Fibroblast of skin of abdomen (primary cell): ENCODE measurements at places on chromosomes 6 and 20.

DNA sequence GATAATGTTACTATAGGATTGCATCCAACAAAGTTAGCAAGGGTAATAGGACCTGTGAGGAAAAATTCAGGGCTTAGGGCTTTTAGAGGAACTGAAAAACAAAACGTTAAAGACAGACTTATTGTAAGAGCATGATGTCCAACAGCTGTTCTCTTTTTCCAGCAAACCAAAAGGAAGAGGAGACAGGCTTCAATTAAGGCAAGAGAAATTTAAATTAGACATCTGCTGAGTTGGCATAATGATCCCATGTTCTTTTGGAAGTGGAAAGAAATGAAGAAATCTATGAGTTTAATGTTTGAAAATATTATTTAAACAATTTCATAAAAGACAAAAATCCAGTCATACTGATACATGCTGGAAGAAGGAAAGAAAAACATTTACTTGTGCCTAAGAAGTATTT is 95.7 kb upstream of the HMGCLL1 start:
- no peak for DNase-seq

GRCh38 chr6:26555505-26556262 is 17.5 kb downstream of the HMGN4 start:
- DNase-seq: no peak

- no peak for DNase-seq
These were observed 24.8 kb downstream of the ZNF311 start for GRCh38 chr6:28980137-28980851.

- no peak for DNase-seq
These were observed 58.7 kb downstream of the UTRN start for GRCh38 chr6:144343701-144344428.

DNA sequence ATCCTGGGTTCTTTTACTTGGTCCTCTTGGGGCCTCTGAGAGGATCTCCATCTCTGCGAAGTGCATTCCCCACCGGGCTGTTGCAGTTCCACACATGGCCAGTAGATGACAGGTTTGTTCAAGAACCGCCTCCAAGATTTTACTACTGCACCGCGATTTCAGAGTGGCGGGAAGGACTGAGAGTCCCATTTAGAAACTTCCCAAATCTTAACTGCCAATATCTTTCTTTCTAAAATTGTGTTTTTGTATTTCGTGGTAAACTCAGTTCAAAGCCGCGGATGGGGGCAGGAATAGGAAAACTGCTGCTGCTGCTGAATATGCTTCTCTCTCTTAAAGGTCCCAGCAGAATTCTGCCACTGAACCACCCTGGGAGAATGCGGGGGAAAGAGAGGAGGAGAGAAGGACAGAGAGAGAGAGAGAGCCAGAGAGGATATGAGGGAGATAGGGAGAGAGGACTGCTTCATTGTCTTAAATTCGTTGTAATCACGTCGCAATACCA is 8.6 kb upstream of the BTNL2 start:
- DNase-seq: peak; percentile 76

DNA sequence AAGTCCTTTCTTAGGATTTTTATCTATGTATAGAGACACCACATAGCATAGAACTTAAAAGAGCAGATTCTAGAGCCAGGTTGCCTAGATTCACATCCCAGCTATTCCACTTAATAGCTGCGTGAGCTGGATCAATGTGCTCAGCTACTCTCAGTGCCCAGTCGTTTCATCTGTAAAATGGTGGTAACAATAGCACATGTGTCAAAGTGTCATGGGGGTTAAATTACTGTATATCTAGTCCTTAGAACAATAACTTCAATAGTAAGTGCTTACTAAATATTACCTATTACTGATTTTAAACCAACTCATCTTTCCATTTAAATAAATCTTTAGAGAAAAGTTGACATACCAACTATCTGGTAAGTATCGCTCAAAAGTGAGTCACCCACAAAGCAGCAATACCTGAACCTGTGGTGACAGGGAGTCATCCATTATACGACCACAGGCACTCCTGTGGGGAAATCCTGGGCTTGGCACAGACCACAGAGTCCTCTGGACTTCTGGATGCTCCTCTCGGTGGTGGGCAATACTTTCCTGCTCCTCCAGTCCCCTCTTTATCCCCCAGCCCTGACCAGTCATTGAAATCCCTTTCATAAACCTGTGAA is 154.8 kb downstream of the PDSS2 start:
- DNase-seq: peak; percentile 57

DNA sequence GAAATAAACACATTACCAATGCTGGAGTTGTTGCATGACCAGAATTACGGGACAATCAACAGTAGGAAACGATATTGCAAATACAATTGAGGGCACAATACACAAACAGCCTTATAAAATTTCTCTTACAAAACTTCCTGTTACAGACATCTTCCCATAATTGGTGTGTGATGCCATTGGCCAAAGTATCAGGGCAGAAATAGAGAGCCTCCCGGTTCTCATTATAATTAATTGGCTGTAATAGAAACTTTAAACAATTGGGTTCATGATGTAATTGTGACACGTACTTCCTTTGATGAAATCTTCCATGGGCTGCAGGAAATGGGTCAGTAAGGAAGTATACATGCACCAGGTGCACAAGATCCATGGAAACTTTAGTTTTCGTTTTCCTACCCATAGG is 40.3 kb upstream of the RALGAPA2 start:
- no peak for DNase-seq

GRCh38 chr6:70955441-70956190 is 1.2 kb downstream of the B3GAT2 start:
- DNase-seq: peak; percentile 61

DNA sequence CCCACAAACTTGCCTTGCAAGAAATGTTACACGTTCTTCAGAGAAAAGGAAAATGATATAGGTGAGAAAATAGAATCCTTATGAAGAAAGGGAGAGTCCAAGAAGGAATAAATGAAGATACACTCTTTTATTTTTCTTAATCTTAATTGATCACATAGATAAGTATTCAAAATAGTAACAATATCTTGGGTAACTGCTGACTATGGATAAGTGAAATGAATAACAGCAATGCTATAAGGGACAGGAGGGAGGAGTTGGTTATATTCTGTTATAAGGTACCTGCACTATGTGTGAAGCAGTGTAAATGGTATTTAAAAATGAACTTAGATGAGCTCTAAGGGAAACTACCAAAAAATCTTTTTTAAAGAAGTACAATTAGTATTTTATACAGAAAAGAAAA is 38.3 kb downstream of the RANBP9 start:
- no peak for DNase-seq

DNA sequence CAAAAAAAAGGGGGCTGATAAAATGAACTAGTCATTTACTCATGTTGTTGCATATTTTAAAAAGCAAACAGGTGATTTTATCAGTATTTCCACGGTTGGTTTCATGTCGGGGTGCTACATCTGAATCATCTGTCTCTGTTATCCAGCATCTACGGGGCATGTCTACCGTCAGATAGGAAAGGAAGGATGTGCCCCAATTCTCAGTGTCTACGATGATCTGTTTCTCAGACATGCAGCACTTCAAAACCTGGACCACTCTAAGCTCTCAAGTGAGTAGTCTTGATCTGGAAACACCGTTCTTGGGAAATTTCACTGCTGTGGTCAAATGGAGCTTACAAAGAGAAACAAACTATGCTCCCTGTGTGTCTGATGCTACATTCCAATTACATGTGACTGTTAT is 240.3 kb upstream of the TAB2 start:
- peak; percentile 91 for DNase-seq

DNA sequence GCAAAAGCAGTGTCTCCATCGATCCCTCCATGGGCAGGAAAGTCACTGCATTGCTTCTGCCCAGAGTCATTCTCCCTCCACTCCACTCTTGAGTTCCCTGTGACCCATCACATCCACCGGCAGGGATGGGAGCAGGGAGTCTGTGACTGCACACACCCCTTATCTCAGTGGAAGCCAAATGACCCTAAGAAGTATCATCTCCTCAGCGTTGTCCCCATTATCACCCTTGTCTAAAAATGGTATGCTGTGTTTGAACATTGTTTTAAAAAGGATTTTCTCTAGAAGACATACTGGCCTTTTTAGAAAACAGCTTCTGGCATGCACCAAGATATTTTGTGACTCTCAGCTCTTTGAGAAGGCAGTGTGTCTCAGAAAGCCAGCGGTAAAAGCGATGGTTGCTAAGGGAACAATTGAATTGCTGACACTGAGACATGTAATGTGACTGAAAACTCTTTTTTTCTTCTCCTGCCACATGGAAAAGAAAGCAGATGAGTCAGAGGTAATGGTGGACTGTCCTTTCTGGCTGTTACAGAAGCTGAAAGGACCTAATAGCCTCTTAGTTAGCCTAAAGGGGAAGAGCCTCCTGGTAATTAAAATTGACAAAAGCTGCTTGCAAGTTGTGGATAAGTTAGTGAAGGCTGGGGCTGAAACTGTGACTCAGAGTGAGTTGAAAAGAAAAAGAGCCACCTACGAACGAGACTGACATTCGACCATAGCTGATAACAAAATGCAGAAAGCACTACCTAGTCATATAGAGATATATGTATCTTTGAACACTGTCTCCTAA is 120.5 kb downstream of the MAP3K7 start:
- no peak for DNase-seq

GRCh38 chr6:158669145-158670035 is 19.5 kb downstream of the SYTL3 start:
- no peak for DNase-seq

DNA sequence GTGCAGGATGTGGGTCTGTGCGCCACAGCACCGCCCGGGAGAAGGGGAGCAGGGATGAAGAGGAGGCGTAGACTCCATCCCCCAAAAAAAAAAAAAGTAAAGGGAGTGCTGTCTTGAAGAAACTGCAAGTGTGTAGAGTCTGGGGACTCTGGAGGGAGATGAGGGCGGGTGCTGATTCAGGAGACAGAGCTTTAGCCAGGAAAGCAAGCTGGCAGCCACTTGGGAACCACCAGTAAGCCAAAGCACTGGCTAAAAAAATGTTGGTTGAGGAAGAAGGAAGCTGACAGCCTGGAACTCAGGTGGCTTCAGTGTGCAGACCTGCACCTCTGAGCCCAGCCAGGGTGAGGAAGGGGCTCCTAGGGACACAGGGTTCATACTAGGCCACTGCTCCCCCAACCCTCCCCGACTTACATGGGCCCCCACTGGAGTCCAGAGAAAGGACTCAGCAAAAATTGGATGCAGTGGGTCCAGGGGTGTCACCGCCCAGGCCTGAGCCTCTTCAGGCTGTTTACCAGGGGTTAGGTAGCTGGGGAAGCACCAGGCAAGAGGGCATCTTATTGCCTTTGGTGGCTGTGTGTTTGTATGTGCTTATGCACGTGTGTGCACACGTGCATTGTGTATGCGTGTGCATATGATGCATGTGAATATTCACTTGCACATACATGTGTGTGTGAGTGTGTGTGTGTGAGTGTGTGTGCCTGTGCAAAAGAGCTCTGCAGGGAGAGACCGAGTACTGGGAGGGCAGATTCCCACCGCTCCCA is 153.5 kb upstream of the MLN start:
- no peak for DNase-seq

GRCh38 chr6:90415178-90415577 is 118.5 kb upstream of the BACH2 start:
- DNase-seq: no peak

DNA sequence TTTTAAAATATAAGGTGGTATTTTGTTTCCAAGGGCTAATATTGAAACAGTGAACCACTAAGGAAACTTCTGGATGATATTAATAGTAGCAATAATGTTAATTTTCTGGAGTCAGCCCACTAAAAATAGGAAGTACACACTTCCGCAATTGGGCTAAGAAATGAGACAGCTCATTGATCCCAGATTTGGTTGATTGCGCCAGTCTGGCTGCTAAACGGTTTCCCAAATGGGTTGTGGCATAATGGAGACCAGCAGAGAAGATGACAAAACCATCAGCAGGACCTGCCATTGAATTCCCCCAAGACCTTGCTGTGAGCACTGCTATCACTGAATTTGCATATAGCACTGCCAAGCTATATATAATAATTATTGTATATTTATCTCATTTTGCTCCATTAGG is 71.2 kb upstream of the SGK1 start:
- no peak for DNase-seq

DNA sequence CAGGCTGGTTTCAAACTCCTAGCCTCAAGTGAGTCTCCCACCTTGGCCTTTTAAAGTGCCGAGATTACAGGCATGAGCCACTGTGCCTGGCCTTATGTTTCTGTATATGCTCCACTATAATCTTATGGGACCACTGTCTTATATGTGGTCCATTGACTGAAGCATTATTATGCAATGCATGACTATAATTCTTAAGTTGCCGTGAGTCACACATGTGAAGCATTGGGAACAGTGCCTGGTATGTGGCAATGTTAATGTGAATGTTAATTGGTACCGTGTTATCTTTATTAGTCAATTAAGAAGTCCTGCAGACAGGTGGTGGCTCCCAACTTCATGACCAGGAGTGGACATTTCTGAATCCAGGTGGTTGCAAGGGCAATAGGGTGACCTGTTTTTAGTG is 14.7 kb upstream of the ASXL1 start:
- DNase-seq: peak; percentile 90

DNA sequence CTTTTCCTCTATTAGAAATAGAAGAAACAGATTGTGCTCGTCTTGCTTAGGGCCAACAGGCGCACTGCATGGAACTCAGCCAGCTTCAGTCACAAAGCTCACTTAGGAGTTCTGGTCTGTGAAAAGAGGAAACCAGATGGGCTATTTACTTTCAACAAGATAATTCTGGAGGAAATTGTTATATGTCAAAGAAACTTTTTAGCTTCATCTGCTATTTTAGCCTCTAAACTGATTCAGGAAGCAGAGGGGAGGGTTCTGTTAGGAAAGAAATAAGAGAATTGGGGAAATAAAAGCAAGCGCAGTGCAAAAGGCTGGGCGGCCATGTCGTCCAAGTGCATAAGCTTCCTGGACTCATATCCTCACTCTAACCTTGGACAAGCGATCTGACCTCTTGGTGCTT is 21.3 kb downstream of the PRKN start:
- peak; percentile 18 for DNase-seq

- peak; percentile 57 for DNase-seq
These were observed 7.2 kb downstream of the HEBP2 start for GRCh38 chr6:138410972-138411880.

- no peak for DNase-seq
These were observed 142.6 kb downstream of the ARHGAP18 start for GRCh38 chr6:129567374-129567773.

GRCh38 chr20:63315731-63316491 is 22.9 kb downstream of the COL20A1 start:
- no peak for DNase-seq

GRCh38 chr20:19024296-19025035 is 188.0 kb upstream of the SLC24A3 start:
- DNase-seq: no peak

GRCh38 chr6:116963972-116964371 is 86.9 kb downstream of the RFX6 start:
- DNase-seq: no peak

DNA sequence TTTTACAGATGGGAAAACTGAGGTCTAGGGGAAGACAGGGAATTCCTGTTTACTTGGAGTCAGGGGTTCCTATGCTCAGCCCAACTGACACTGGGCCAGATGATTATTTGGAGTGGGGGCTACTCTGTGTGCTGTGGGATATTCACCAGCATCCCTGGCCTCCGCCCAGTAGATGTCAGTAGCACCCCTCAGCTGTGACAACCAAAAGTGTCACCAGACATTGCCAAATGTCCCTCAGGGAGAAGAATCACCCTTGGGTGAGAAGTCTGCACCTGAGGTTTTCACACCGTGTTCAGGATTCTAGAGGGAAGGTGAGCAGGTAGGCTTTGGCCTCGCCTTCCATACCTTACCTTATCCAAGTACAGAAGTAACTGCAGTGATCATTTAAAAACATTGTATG is 27.6 kb downstream of the CDH26 start:
- DNase-seq: no peak
